HepG2 (cell line): ENCODE measurements at places on chromosomes 16 and 17. TPM values are rescaled to one million over a fixed set of nuclear protein-coding genes. Genes with fewer than 3 reads are reported as not detected.
A peak's percentile ranks its signal among the peaks of the same experiment; 100 is the strongest.

DNA sequence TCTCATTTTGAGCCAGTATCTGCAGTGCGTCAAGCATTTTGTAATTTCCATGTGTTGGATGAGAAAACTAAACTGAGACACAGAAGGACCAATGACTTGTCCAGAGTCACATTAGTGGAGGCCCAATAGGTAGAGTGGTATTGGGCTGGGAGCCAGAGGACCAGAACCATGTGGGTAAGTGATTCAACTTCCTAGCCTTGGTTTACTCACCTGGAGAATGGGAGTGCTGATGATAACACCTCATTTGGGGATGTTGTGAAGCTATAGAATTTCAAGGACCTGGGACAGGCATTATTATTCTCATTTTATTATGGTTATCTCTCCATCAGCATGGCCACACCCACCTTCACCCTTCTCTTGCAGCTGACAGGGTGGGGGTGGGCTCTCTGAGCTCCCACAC is 8.1 kb downstream of the CPNE2 start:
- no peaks in the 10 kb centered on the region for H3K27me3 ChIP-seq
- no peak for DNase-seq
- H3K36me3 ChIP-seq = no peaks in the 10 kb centered on the region
- H3K27ac ChIP-seq = no peak overlapping the region
- no peaks in the 10 kb centered on the region for H3K4me1 ChIP-seq

- no peak overlapping the region for H3K27ac ChIP-seq
- H3K36me3 ChIP-seq = no peaks in the 10 kb centered on the region
- H3K27me3 ChIP-seq = 0 out of 3 replicates have a peak, but pooled peaks cover 5% of the 10 kb centered on the region
- H3K4me3 ChIP-seq = no peak overlapping the region
Measured at GRCh38 chr17:77269696-77270681, 129.2 kb downstream of the SEC14L1 start.

DNA sequence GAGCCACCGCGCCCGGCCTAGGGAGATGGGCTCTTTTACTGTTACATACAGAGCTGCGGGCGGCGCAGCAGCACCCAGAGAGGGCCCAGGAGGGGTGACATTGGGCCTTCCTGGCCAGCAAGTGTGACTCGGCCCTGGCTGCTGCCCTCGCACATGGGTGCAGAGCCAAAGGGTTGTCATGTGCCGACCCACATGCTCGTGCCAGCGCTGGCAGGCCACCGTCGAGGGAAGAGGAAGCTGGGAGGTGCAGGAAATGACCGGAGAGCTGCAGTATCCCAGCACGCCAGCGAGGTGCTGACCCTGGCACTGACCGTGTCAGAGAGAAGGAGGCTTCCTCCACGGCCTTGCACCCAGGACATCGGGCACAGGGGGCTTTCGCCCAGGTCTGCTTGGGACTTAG is 8.0 kb downstream of the ENDOV start:
- no peak for DNase-seq
- H3K4me3 ChIP-seq = no peak overlapping the region
- 0 out of 3 replicates have a peak, but pooled peaks cover 6% of the 10 kb centered on the region for H3K36me3 ChIP-seq
- no peak overlapping the region for H3K27ac ChIP-seq
- no peaks in the 10 kb centered on the region for H3K27me3 ChIP-seq
- no peaks in the 10 kb centered on the region for H3K4me1 ChIP-seq

DNA sequence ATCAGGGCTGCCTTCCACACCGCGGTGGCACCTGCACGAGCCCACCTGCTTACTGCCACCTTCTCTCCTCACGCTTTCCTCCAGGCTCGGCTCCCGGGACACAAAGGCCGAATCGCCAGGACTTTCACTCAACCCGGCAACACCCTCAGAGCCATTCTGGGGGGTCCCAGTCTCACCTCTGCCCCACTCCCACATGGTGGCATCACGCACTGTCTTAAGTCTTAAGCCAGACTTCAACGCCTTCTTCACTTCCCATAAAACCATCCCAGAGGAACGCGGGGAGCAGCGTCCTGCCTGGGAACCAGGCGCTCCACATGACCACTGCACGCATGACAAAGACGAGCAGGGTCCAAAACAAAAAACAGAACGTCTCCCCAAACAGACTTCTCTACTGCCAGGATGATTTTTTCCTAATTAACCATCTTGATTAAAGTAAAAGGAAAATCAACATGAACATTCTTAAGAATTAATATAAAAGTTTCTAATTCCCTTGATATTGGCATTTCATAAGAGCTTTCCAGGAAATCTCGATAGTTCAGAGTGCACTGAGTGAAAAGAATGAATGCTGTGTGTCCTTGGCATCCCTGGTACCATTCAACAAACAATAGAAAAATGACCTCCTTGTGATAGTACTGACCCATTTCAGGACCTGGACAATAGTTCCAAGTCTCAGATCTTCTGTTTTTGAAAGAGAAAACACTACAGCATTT is 2.6 kb downstream of the CANT1 start:
- peaks cover 10% of the 10 kb centered on the region; the same call in 1 of the 3 replicates for H3K36me3 ChIP-seq
- no peak overlapping the region for H3K4me3 ChIP-seq
- DNase-seq = no peak
- H3K27me3 ChIP-seq = no peaks in the 10 kb centered on the region

DNA sequence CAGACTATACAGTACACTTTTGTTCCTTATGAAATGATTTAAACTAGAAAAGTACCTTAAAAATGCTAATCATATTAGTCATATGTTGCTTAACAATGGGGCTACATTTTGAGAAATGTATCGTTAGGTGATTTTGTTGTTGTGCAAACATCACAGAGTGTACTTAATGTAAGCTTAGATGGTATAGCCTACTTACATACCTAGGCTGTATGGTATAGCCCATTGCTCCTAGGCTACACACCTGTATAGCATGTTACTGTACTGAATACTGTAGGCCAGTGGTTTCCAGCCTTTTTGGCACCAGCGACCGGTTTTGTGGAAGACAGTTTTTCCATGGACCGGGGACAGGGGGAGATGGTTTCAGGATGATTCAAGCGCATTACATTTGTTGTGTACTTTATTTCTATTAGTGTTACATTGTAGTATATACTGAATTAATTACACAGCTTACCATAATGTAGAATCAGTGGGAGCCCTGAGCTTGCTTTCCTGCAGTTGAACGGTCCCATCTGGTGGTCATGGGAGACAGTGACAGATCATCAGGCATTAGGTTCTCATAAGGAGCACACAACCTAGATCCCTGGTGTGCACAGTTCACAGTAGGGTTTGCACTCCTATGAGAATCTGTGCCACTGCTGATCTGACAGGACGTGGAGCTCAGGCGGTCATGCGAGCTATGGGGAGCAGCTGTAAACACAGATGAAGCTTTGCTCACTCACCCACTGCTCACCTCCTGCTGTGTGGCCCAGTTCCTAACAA is 35.0 kb upstream of the MRC2 start:
- no peak overlapping the region for H3K27ac ChIP-seq
- H3K4me3 ChIP-seq = no peak overlapping the region
- H3K4me1 ChIP-seq = no peaks in the 10 kb centered on the region
- H3K27me3 ChIP-seq = no peaks in the 10 kb centered on the region

DNA sequence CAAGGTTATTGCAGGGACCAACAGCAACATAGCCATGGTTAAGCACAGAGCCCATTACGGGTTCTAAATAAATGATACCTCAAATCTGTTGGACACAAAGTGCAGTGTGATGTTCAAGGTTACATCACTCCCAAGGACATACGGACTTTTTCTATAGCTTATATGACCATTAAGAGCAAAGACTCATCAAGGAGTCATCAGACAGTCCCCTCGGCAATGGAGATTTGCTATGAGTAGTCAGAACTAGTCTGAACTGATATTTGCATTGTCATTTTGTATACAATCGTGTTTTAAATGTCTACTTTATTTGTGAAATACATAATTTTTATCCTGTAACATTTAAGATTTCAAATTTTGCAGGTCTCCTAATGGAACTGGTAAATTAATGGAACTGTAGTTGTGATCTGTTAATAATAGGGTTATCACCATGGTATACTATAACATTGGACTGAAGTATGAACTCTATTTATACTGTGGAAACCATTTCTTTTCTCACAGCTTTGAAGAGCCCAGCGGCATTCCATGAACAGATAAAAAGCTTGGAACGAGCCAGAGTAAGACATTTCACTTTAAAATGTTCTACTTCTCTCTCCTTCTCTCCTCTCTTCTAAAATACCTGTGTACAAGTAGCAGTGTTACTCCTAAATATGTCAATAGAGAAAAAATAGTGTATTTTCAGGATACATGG is 140.9 kb downstream of the MRTFB start:
- H3K4me3 ChIP-seq = no peak overlapping the region
- no peak for DNase-seq
- H3K27ac ChIP-seq = no peak overlapping the region
- H3K27me3 ChIP-seq = no peaks in the 10 kb centered on the region
- H3K4me1 ChIP-seq = no peaks in the 10 kb centered on the region

- H3K27me3 ChIP-seq = peaks cover 34% of the 10 kb centered on the region
- H3K4me1 ChIP-seq = peaks cover 24% of the 10 kb centered on the region
- H3K27ac ChIP-seq = no peak within 1 kb of the TSS
- H3K36me3 ChIP-seq = no peaks in the 10 kb centered on the region
- H3K4me3 ChIP-seq = peak within 1 kb of the TSS; percentile 72
- DNase-seq = no peak
Measured at GRCh38 chr16:15434425-15435215, at the start of gene BMERB1. TSS of gene BMERB1 (plus strand) at chr16:15434588. CDS start at chr16:15434654, 66 bp downstream.

DNA sequence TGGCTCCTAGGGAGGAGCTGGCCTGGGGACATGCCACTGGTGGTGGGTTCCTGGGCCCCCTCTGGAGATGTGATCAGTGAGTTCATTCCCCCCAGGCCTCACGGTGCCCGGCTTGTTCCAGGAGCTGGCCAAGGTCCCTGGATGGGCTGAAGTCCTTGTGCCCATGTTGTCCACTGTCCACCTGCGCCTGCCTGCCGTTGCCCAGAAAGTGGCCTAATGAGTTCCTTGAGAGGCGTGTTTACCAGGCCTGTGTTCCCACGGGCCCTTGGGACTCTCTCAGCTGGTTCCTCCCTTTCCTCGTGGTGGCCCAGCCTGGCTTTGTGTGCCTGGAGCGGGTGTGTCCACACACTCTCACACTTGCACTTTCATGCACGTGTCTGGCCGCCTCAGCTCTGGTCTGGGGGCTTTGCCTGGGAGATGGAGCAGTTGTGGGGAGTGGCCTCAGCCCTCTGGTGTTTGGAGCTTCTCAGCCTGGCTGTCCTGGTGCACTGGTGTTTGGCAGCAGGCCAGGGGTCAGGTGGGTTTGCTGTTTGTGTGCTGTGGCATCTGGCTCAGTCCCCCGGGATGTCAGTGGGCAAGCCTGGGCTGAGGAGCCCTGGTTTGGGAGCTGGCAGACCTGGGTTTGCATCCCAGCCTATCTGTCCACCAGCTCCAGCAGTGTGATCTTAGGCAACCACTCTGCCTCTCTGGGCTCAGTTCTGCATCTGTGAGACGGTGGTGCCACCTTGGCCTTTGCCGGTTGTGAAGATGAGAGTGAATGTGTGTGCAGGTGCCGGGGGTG is 18.0 kb downstream of the ADCY7 start:
- peaks cover 54% of the 10 kb centered on the region for H3K4me1 ChIP-seq
- no peaks in the 10 kb centered on the region for H3K27me3 ChIP-seq
- no peak overlapping the region for H3K27ac ChIP-seq
- H3K4me3 ChIP-seq = no peak overlapping the region
- DNase-seq = peak; percentile 46

DNA sequence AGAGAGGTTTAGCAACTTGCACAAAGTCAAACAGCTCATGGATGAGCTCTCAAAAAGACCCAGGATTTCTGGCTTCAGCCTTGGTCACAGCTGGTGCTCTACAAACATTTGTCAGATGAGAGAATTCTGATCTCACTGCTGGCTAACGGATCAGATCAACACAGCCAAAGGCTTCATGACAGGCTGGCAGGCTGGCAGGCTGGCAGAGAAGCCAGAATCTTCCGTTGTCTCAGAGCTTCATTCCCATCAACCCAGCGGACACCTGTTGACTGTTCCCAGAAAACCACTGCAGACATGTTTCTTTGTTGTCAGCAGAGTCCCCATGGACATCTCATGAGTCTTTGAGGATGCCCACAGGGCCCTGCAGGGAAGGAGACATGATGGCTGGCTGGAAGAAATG is 303.8 kb upstream of the ASIC2 start:
- H3K27ac ChIP-seq = no peak overlapping the region
- DNase-seq = no peak
- H3K36me3 ChIP-seq = no peaks in the 10 kb centered on the region
- H3K4me1 ChIP-seq = no peaks in the 10 kb centered on the region
- H3K4me3 ChIP-seq = no peak overlapping the region
- H3K27me3 ChIP-seq = no peaks in the 10 kb centered on the region

- no peak overlapping the region for H3K27ac ChIP-seq
- no peaks in the 10 kb centered on the region for H3K36me3 ChIP-seq
- no peaks in the 10 kb centered on the region; the same call in 1 of the 2 replicates for H3K27me3 ChIP-seq
- H3K4me3 ChIP-seq = no peak overlapping the region
Measured at GRCh38 chr16:6725634-6726331, 606.9 kb upstream of the RBFOX1 start.

DNA sequence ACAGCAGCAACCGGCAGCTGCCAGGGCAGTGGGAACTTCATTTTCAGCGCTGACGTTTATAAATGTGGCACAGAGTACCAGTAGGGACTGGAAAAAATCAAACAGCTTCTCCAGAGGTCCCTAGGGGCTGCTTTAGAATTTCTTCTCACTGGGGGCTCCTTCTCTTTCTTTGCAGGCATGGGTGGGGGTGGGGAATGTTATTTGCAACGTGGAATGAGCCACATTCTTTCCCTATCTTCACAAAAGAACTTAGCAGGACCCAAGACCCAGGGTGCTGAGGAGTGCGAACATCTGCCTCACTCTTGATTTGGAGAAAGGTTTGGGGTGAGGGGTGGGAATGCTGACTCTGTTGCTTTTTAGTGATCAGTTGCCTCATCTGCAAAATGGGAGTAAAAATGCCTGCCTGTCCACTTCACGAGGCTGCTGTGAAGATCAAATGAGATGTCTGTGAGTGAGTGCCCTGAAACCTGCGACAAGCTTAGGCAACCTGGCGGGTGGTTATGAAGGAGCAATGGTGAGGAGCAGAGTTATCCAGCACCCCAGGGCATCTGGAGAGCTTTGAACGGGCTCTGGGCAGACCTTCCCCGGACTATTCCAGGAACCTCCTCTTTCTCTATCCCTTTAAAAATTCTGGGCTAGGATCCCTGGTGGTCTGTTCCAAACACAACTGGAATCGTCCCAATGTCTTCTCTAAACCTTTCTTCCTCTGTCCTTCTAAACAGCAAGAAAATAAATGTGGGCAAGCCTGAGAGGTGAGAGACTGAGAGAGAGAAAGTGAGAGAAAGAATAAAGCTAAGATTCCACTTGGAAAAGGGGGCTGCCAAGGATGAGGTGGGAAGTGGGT is 10.7 kb upstream of the PIPOX start:
- H3K4me3 ChIP-seq = no peak overlapping the region

- H3K27ac ChIP-seq = no peak overlapping the region
- H3K4me3 ChIP-seq = no peak overlapping the region
- H3K36me3 ChIP-seq = no peaks in the 10 kb centered on the region
Measured at GRCh38 chr16:12573730-12574383, 229.8 kb downstream of the CPPED1 start.

- H3K27ac ChIP-seq = peak overlapping the region; percentile 98
- H3K27me3 ChIP-seq = no peaks in the 10 kb centered on the region; the same call in 2 of the 3 replicates
- H3K4me1 ChIP-seq = peaks cover 53% of the 10 kb centered on the region
- H3K4me3 ChIP-seq = peak overlapping the region; percentile 93
Measured at GRCh38 chr17:7176841-7177190, 2.4 kb downstream of the ASGR1 start.

The P2RX5 gene
- 0.90 and 0.95 TPM in 2 replicates for total RNA-seq

The OR1A1 gene
- total RNA-seq = not detected in 2 replicates

The HLF gene
- total RNA-seq = 197 and 202 TPM in 2 replicates

The DNAH17 gene
- total RNA-seq = 0.86 and 0.90 TPM in 2 replicates

The CHST4 gene
- not detected in 2 replicates for total RNA-seq
